ENCODE measurements at places on chromosomes 4 and X.

DNA sequence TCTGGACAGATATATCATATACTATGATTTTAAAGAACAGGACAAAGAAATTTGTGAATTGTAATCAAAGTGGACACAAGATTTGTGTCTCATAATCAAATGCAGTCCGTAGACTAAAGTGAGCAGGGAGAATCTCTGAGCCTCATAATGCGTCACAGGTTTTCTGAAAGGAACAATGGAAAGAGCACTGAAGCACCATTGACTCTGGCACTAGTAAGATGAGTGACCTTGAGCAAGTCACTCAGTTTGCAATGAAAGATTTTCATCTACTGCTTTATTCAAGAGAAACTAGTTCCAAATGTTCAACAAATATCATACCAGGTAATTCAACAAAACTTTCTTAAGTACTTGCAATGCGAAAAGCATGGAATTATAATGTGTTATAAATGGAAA, 315.3 kb downstream of the MAPK10 start:
- no peak for DNase-seq

- no peak for DNase-seq
Observed at GRCh38 chrX:49910344-49910743, 12.1 kb upstream of the CLCN5 start.

DNA sequence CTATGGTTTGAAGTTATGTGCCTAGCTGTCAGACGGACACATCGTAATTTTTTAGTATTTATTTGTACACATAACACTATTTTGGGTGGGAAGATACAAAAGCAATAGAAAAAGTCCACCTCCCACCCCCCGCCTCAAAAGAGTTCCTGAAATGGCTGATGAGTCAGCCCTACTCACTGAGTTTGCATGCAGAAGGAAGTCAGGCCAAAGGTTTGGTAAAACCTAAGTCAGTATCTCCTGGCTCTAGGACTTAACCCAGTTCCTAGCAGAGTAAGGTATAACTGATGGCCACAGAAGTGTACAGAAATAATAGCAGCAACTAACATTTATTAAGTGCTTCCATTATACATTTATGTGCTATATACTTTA, 2.9 kb upstream of the KLHL2 start:
- DNase-seq, result no peak

DNA sequence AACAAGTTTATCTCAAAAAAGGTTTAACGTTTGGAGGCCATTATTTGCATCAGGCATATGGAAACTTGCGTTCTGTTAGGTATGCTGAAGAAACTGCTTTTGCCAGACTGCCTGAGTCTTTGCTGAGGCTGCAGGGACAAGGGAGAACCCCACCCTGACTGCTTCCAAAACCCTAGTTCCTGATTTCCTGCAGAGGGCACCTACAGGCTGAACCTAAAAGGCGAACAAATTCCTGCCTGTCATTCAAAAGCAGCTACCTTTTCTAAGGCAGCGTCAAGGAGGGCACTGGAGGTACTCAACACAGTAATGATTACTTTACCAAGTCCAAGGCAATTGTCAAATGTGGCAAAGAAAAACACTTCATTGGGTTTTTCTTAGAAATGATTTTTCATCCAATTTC, 578 bp upstream of the CORIN start:
- DNase-seq, result no peak

DNA sequence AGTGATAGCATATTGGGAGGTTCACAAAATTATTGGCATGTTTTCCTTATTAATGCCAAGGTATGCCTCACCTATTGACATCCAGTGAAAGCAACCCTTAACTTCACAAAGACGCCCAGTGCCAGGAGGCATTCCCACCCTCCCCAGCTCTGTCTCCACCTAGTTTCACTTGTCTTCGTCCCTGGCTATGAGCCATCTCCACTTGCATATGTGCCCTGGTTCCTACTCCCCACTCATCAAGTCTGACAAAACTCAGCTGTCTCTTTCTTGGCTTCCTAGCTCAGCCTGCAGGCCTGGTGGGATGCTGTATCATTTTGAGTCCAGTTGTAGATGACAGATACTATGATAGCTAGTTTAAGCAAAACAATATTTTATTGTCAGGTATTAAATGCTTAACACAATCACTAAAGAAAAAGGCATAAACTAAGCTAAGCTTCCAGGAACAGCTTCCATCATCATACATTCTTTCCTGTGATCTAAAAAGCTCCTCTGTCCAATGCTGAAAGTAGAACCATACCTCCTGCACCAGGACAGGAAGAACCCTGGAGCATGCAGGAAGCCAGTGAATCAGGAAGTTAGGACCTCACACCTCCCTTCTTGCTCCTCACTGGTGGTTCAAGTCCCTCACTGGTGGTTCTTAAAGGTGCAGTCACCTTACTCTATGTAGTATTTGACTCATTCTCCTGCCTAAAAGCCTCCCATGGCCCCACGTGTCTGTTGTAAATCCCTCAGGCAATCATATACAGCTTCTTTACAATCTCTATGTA, 410.3 kb upstream of the RASGEF1B start:
- no peak for DNase-seq

DNA sequence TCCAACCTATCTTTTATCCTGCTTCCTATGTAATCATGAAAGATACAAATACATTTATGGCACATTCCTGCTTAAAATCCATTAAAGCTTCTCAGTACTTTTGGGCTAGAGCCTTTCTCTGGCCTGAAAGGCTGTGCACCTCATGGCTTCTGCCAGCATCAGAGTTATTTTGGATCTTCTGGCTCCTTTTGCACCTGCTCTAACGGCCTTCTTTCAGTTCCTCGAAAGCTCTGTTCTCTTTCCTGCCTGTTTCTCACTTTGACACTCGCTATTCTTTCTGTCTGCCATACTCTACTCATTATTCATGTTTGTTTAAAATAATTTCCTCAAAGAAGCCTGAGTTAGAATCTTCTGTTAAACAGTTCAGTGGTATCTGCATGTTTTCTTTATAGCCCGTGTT, 86.0 kb downstream of the LRP2BP start:
- DNase-seq, result no peak

GRCh38 chrX:34631479-34632220, 25.4 kb downstream of the TMEM47 start:
- no peak for DNase-seq

GRCh38 chrX:110145854-110146253, 142.9 kb downstream of the TMEM164 start:
- no peak for DNase-seq

GRCh38 chr4:42442601-42443000, 45.3 kb downstream of the SHISA3 start:
- no peak for DNase-seq

- DNase-seq, result no peak
Observed at GRCh38 chrX:50075630-50076339, 125.0 kb downstream of the AKAP4 start.

GRCh38 chr4:98524230-98524629, 134.2 kb downstream of the TSPAN5 start:
- DNase-seq, result no peak

GRCh38 chrX:123263270-123263669, 79.2 kb downstream of the GRIA3 start:
- DNase-seq, result no peak

DNA sequence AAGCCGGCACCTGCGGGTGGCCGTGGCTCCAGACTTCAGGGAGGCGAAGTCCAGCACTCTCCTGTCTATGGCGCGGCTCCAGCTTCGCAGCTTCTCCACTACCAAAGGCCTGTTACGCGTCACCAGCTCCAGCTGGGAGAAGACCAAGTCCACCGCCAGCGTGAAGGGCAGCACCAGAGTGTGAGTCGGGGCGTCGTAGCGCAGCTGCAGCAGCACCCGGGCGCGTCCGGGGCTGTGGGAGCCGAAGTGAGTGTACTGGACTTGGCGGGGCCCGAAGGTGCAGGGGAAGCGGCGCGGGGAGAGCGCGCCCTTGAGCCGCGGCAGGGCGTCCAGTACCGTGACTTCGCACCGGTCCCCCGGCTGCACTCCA, 444 bp downstream of the FREM3 start:
- no peak for DNase-seq

DNA sequence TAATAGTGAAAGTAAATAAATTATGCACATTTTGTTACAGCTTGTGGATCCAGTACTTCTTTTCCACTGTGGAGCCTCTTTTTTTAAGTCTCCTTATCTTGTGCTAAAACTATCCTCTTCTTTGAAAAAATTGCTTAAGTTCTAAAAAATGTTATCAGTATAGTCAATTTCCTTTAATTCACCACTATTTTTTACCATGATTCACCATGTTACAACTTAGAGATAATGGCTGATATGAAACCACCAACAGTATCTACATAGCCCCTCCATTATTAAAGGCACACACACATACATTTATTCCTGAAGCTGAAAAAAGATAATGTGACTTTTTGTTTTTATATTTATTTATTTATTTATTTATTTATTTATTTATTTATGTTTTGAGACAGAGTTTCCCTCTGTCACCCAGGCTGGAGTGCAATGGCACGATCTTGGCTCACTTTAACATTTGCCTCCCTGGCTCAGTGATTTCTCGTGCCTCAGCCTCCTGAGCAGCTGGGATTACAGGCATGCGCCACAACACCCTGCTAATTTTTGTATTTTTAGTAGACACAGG, 243.2 kb downstream of the SPOCK3 start:
- DNase-seq, result no peak

GRCh38 chr4:108166441-108167315, 2.1 kb downstream of the LEF1 start:
- peak; percentile 32 for DNase-seq

- DNase-seq, result no peak
Observed at GRCh38 chr4:81758574-81759264, 287.0 kb upstream of the RASGEF1B start.

DNA sequence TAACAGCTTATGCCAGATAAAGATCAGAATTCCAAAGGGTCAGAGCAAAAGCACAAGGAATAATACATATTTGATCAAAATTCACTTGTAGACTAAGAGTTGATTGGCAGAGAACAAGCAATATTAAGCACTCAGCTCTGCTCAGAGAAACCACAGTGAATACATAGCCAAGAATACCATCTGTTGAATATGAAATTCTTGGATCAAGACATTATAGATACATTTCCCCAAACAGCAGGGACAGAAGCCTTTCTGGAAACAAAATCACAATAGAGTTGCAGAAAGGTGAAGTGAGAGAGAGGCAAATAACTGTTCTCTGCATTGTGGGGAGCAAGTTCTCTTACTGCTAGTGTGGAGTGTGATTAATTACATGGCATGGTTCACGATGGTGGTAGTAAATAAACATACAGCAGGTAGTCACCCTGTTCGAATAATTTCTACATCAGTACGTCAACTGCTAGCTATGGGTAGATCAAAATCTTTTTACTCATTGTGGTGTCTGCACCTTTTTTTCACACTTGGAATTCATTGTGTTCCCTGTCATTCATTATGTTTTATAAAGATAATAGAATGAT, 366.7 kb downstream of the PCDH7 start:
- no peak for DNase-seq

DNA sequence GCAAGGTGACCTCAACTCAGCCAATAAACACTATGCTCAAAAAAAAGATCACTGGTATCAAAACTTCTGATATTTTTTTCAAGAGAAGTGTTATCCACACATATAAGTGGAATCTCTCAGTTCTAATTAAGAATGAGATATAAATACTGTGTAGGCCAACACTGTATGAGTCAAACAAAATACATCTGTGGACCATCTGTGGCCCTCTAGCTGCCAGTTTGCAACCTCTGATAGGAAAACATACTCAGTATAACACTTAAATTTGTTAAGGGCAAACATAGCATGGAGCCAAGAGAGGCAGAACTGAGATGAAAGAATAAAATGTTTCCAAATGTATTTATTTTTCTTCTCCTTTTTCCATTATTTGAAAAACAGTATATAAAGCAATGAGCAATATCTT, 377.3 kb downstream of the ARAP2 start:
- no peak for DNase-seq

DNA sequence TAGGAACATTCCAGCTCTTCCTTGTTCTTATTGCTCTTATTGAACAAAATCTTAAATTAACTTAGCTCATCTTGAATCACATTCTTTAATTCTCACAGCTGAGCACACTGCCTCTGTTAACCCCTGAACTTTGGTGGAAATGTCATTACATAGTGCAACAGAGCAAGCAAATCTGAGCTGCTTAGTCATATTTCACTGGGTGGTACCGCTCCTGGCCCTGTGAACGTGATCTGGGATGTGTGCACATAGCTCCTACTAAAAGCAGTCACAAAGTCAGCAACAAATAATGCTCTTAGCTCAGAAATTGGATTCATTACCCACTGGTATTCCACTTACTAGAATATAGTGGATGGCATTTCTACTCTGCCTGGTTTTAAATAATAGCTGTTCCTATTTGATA, 27.9 kb downstream of the ARHGEF6 start:
- DNase-seq, result no peak

- DNase-seq, result no peak
Observed at GRCh38 chrX:72394518-72395170, 88.9 kb upstream of the CITED1 start.

- DNase-seq, result no peak
Observed at GRCh38 chrX:123298026-123298425, 113.9 kb downstream of the GRIA3 start.

- no peak for DNase-seq
Observed at GRCh38 chrX:57422289-57422688, 135.8 kb downstream of the FAAH2 start.

DNA sequence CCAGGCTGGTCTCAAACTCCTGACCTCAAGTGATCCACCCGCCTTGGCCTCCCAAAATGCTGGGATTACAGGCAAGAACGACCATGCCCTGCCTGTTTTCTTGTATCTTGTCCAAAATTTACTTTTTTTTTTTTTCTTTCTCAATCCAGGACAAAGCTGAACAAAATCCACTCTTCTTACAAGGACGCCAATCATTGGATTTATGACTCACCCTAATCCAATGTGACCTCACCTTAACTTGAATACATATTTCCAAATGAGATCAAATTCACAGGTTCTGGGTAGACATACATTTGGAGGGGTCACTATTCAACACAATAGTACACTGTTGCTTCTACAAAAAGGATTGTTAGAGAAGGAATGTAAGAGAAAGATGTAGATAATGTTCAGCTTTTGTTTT, 18.0 kb upstream of the TSR2 start:
- DNase-seq, result no peak

- no peak for DNase-seq
Observed at GRCh38 chr4:173153445-173153844, 15.2 kb upstream of the GALNT7 start.

DNA sequence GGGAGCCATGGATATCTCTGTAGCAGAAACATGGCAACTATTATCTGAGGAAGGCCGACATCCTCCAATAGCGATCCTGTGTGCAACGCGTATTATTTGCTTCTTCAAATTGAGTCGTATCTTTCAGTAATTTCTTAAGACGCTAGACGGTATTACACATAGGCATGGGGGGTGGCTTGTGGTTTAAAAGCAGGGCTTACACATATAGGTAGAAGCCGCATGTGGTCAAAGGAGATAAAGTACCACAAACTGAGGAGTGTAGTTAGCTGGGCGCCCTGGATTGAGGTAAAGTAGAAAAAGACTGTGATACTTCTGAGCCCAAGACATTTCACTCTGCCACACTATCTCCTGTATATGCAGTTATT, 94.6 kb downstream of the SORBS2 start:
- no peak for DNase-seq

- DNase-seq, result no peak
Observed at GRCh38 chrX:8879750-8880149, 78.6 kb upstream of the FAM9A start.

GRCh38 chr4:7466904-7467303, 32.2 kb upstream of the PSAPL1 start:
- no peak for DNase-seq
